CD14-positive monocyte (primary cell): ENCODE measurements at places on chromosomes 12 and 14. TPM values are rescaled to one million over a fixed set of nuclear protein-coding genes. Genes with fewer than 3 reads are reported as not detected.
A peak's percentile ranks its signal among the peaks of the same experiment; 100 is the strongest.

The SLC25A21 gene
- polyA plus RNA-seq: not detected

The NPC2 gene
- polyA plus RNA-seq: 772 TPM

The BBS10 gene
- 1.4 TPM for polyA plus RNA-seq

The SOX5 gene
- polyA plus RNA-seq: not detected in 2 replicates

The TUNAR gene
- polyA plus RNA-seq: not detected

The PPM1H gene
- 1.5 and 3.0 TPM in 2 replicates for polyA plus RNA-seq

The RNF10 gene
- 106 TPM for polyA plus RNA-seq

The TSPAN11 gene
- not detected for polyA plus RNA-seq

The AQP2 gene
- polyA plus RNA-seq: not detected

The TAS2R50 gene
- polyA plus RNA-seq: not detected

- H3K36me3 ChIP-seq: no peaks in the 10 kb centered on the region
- H3K27me3 ChIP-seq: no peaks in the 10 kb centered on the region
- H3K4me1 ChIP-seq: no peaks in the 10 kb centered on the region
- H3K27ac ChIP-seq: no peak overlapping the region
- H3K4me3 ChIP-seq: no peak overlapping the region
- no peak for DNase-seq
Measured at GRCh38 chr14:90545966-90546751, 149.3 kb downstream of the CALM1 start.

- no peak for DNase-seq
- H3K36me3 ChIP-seq: no peaks in the 10 kb centered on the region
- peaks cover 47% of the 10 kb centered on the region for H3K4me1 ChIP-seq
Measured at GRCh38 chr12:7788294-7788660, 925 bp upstream of the NANOG start.

- H3K36me3 ChIP-seq: peaks cover 11% of the 10 kb centered on the region
- no peak overlapping the region for H3K4me3 ChIP-seq
- H3K27me3 ChIP-seq: no peaks in the 10 kb centered on the region
- peaks cover 27% of the 10 kb centered on the region for H3K4me1 ChIP-seq
Measured at GRCh38 chr12:122749569-122750332, 2.9 kb upstream of the DENR start.

DNA sequence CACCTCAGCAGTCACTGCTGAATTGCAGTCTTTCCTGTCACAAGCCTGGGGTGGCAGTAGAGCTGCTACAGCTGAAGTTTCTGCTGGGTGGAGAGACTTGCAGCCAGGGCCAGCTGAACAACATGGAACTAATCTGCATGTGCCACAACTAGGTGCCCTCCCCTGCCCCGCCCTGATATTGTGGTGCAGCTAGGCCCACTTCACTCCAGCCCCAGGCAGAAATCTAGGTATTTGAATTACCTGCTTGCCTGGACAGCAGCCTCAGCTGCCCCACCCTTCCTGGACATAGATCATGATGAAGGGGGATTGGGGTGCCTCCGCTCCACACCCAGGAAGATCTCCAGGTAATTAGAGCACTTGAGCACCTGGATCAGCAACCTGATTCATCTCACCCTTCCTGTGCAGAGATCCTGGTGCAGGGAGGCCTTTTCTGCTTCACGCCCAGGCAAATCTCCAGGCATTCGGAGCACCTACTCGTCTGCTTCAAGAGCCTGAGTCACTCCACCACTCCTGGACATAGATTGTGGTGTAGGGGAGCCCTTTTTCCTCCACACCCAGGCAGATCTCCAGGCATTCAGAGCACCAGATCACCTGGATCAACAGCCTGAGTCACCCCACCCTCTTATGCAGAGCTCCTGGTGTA, 477.0 kb downstream of the SOX5 start:
- H3K27me3 ChIP-seq: no peaks in the 10 kb centered on the region
- H3K36me3 ChIP-seq: no peaks in the 10 kb centered on the region
- H3K4me3 ChIP-seq: no peak overlapping the region
- no peaks in the 10 kb centered on the region for H3K4me1 ChIP-seq
- DNase-seq: no peak

DNA sequence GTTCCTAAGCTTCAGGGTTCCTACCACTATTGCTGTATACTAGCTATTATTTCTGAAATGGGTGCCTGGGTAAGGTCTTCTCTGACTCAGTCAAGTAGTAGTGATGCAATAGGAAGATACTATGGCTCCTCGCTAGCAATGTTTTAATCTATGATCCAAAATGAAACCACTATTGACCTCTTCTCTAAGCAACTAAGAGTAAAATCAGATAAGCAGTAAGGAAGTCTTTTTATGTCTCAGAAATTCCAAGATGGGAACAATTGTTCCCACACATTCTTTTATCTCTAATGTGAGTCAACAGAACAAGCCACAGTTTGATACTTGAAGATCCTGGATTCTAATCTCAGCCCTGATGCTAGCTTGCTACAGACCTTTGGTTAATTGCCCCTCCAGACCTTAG, 45.1 kb downstream of the AREL1 start:
- H3K4me3 ChIP-seq: no peak overlapping the region
- H3K36me3 ChIP-seq: peaks cover 98% of the 10 kb centered on the region
- no peaks in the 10 kb centered on the region for H3K4me1 ChIP-seq
- H3K27me3 ChIP-seq: no peaks in the 10 kb centered on the region

GRCh38 chr12:129564768-129565167, 339.1 kb downstream of the TMEM132D start:
- H3K4me3 ChIP-seq: no peak overlapping the region
- H3K27me3 ChIP-seq: no peaks in the 10 kb centered on the region
- no peak overlapping the region for H3K27ac ChIP-seq
- H3K4me1 ChIP-seq: no peaks in the 10 kb centered on the region
- no peak for DNase-seq
- no peaks in the 10 kb centered on the region for H3K36me3 ChIP-seq

DNA sequence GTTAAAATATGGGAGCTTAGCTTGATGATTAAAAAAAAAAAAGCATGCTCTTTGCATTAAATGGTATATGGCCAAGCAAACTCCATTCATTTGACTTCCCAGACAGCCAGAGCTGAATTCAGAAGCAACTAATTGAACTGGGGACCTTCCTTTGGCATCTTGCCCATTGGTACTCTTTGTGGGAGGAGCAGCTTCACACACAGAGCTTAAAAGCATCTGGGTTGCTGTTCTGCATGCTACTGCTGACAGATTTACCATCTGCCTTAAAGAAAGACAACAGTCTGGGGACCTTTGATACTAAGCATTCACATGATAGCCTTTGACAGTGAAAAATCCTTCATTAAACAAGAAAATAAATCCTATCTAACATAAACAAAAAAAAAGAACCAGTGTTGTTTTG, 977.9 kb downstream of the TMTC2 start:
- no peak overlapping the region for H3K4me3 ChIP-seq
- H3K27ac ChIP-seq: no peak overlapping the region
- no peak for DNase-seq
- no peaks in the 10 kb centered on the region for H3K36me3 ChIP-seq

GRCh38 chr12:125222876-125223275, 157.6 kb downstream of the AACS start:
- H3K4me1 ChIP-seq: peaks cover 37% of the 10 kb centered on the region
- H3K27ac ChIP-seq: no peak overlapping the region
- H3K36me3 ChIP-seq: no peaks in the 10 kb centered on the region
- DNase-seq: peak; percentile 49
- peaks cover 6% of the 10 kb centered on the region for H3K27me3 ChIP-seq

- no peak overlapping the region for H3K4me3 ChIP-seq
- peaks cover 20% of the 10 kb centered on the region for H3K27me3 ChIP-seq
- DNase-seq: no peak
- no peaks in the 10 kb centered on the region for H3K4me1 ChIP-seq
- no peak overlapping the region for H3K27ac ChIP-seq
Measured at GRCh38 chr12:81930037-81930436, 170.9 kb upstream of the PPFIA2 start.

DNA sequence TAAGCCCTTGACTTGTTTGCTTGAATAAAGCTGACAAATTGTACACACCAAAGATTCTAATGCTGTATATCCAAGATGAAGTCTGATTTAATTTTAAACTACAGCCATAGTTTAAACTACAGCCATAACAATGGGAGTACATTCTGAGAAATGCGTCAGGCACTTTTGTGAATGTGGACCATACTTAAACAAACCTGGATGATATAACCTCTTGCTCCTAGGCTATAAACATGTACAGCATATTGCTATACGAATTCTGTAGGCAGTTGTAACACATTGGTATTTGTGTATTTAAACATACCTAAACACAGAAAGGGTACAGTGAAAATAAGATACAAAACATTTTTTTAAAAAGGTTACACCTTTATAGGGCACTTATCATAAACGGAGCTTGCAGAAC, 59.4 kb upstream of the KCNMB4 start:
- H3K27ac ChIP-seq: peak overlapping the region; percentile 14
- peaks cover 31% of the 10 kb centered on the region for H3K36me3 ChIP-seq
- no peak for DNase-seq
- no peak overlapping the region for H3K4me3 ChIP-seq
- no peaks in the 10 kb centered on the region for H3K4me1 ChIP-seq

GRCh38 chr12:120820884-120821510, 83.2 kb downstream of the SPPL3 start:
- H3K27me3 ChIP-seq: no peaks in the 10 kb centered on the region
- no peak overlapping the region for H3K27ac ChIP-seq
- H3K4me3 ChIP-seq: no peak overlapping the region
- peaks cover 3% of the 10 kb centered on the region for H3K4me1 ChIP-seq
- H3K36me3 ChIP-seq: no peaks in the 10 kb centered on the region
- no peak for DNase-seq

GRCh38 chr12:107058190-107058589, 35.2 kb downstream of the CRY1 start:
- no peak overlapping the region for H3K4me3 ChIP-seq
- no peaks in the 10 kb centered on the region for H3K36me3 ChIP-seq
- no peak overlapping the region for H3K27ac ChIP-seq
- no peaks in the 10 kb centered on the region for H3K4me1 ChIP-seq
- no peaks in the 10 kb centered on the region for H3K27me3 ChIP-seq
